ENCODE measurements at places on chromosomes 7 and 10.
A peak's percentile ranks its signal among the peaks of the same experiment; 100 is the strongest.

GRCh38 chr10:132849546-132850031 is 63.6 kb upstream of the NKX6-2 start:
- no peak for DNase-seq

DNA sequence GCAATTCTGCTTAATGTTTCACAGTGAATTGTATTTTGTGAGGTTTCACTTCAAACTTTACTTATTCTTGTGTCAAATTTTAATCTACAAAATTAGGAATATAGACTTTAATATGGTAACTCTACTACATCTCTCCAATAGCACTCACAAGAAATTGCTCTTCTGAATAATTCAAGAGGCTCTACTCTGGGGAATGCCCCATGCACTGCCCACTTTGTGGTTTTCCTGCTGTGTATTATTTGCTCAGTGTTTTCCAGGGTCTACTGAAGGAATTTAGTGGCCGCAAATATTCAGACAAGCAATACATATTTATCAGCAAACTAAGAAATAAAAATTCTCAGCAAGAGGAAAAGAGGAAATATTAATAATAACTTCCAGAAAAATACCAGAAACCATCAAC is 611.4 kb downstream of the TNS3 start:
- no peak for DNase-seq

- no peak for DNase-seq
These were observed 129.2 kb downstream of the CUL2 start for GRCh38 chr10:34960983-34961382.

GRCh38 chr10:4939224-4940072 is 23.8 kb upstream of the AKR1C1 start:
- no peak for DNase-seq

DNA sequence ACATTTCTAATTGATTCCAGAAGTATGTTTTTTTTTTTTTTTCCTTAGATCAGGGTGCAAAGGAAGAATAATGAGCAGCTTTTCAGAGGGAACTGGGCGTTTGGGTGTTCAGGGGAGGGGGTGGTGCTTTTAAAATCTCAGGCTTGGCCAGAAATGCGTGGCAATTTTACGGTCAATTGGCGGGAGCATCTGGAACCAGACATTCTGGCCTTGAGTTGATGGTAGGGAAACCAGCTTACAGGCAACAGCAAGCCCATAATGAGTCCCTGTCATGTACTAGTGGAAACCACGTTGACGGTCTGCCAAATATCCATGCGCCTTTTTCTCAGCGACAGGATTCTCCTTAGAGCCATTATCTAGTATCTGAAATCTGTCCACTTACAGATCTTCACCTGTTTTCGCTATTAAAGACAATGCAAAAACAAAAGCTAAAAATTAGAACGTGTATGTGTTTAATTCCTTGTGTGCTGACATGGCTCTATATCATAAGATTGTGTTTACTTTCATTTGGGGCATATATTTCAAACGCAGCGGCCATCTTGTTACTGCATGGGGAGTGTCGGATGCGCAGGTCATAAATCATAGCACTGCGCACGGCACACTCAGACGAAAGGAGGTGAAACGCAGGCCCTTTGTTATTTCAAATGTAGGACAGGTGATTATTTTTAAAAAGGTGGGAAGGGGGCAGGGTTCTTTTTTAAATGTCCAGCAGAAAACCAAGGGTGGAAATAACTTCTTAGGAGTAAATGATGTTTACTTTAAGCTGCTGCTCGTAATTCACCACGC is 209.2 kb downstream of the AGMO start:
- no peak for DNase-seq

DNA sequence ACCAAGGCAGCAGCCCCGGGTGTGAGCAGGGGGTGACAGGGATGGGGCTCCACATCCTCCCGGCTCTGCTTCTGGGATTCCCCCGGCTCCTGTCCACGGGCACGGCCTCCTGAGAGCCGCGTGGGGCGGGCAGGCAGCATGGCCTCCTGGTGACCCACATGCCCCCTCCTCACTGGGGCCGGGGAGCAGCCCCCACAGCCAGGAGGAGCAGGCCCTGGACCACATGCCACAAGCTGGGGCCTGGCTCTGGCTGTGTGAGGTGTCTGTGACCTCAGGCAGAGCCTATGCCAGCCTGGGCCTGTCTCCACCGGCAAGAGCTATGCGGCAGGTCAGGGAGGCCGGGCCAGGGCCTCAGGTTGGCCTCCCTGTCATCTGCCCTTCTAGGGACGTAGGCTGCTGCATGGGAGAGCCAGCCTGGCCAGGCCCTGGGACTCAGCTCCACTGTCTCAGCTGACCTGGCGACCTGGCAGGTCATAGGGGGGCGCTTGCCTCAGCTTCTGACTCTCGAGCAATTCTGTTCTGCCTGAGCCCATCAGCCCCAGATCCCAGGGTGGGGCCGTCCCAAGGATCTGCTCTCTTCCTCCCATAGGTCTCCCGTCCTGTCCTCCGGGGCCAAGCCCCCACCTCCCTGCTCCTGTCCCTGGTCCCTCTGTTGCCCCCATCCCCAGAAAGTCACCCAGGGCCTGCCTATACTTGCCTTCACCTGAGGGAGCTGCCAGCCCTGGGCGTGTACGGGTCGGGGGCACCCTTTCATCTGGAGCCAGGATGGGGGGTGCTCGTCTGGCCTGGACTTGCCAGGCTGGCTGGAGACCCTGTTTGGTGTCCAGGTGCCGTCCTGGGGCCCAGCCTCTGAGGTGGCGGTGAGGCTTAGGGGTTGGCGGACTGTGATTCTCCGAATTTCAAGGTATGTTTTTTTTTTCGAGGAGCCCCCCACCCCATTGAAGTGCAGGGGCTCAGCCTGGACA is 3.9 kb upstream of the TMEM184A start:
- DNase-seq = no peak

DNA sequence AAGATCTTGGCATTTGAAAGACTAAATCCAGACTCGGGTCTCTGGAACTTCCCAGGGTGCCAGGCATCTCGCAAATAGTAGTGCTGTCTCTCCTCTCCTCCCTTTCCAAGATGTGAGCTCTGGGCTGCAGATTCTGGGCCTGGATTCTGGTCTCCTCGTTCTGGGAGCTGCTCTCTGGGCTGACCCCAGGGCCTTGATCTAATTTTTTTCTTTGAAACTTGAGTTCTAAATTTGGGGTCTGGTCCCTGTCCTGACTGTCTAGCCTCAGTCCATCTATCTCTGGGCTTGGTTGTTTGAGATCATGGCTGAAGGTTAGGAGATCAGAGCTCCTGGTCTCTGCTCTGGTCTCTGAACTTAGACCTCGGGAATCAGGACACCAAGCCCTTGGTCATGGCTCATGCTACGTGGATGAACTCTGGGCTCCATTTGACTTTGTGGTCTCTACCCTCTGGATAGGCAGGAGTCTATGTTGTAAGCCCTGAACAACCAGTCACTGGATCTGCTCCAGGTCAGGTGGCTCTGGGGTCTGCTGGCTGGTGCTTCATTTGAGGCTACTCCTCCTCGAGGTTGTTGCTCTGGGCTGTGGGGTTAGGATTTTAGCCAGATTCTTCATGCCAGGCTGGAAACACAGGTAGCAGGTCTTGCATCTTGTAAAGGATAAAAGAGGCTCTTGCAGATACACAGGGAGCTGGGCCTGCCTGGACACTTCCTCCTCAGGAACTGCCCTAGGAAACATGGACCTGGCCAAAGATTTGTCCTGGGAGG is 8.0 kb upstream of the MBL2 start:
- no peak for DNase-seq

DNA sequence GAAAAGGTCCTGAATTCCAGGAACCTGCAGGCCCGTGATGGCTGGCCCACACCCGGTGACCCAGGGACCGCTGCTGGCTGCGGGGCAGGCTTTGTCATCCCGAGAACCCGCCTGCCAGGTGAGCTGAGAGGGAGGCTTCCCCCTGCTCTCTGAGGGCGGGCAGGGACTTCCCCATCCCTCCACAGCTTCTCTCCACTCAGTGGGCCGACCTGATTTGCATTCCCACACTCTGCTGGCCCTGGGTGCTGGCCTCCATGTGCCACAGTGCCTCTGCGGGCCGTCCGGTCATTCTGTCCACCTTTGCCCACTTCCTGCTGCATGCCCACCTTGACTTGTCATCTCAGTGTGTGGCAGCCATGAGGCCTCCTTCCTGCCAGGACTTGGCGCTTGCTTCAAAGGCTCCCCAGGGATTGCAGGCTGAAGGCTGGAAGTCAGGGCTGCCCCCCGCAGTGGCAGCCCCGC is 35.3 kb downstream of the PALD1 start:
- no peak for DNase-seq

DNA sequence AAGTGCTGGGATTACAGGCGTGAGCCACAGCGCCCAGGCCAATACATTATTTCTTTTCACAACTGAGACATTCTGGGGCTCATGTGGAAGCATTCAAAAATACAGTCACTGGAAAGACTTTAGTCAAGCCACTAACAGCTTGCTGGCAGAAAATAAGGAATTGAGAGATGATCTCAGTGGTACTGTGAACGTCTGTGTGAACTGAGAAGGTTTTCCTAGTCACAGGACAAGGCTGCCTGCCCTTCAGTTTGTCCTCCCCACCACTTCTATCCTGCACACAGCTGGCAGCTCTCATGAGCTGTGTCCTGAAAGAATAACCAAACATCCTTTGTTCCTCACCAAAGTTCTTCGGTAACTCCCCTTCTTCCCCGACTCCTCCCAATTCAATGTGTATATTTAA is 31.3 kb upstream of the ITGA8 start:
- DNase-seq = no peak

GRCh38 chr7:92260248-92260781 is 14.5 kb downstream of the ANKIB1 start:
- no peak for DNase-seq

- DNase-seq = no peak
These were observed 479.3 kb upstream of the PODXL start for GRCh38 chr7:132035517-132036362.

- no peak for DNase-seq
These were observed 85.1 kb upstream of the IGFBP3 start for GRCh38 chr7:46006212-46006611.

GRCh38 chr7:87060288-87060537 is 759 bp upstream of the ELAPOR2 start:
- DNase-seq = no peak

GRCh38 chr7:155590215-155591018 is 44.1 kb upstream of the CNPY1 start:
- peak; percentile 36 for DNase-seq

- DNase-seq = no peak
These were observed 124.9 kb downstream of the ELFN1 start for GRCh38 chr7:1794888-1795542.

DNA sequence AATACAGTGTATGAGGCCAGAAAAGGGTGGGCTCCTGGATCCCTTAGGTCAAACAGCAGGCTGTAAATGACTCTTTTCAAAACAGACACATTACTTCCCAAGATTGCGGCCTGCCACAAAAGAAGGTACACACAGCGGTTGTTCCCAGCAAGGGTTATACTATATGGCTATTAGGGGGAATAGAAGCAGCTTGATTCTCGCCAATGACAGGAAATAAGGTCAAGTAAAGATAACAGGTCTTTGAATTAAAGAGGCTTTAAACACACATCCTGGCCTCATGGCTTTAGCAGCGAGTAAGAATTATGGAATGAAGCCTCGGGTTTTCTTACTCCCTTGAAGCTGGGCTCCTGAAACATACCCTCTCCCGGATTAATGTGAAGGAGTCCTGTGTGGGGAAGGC is 58.3 kb downstream of the CYP26A1 start:
- no peak for DNase-seq

GRCh38 chr10:88505265-88505664 is 77.9 kb downstream of the RNLS start:
- DNase-seq = no peak

DNA sequence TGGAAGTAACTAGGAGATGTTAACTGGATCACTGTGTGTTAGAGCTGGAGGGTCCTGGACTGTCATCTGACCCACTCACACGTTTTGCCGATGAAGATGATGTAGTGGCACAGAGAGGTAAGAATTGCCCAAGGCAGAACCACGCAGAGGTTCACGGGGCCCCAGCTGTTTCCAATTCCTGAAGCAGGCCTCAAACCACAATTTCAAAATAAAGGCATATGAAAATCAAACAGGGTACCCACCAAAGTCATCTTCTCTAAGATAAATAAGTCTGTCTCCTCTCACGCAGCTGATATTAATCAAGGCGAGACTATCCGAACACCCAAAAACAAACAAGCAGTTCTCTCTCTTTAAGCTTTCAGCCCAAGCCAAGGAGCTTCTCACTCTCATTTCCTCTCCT is 113.3 kb upstream of the JCAD start:
- no peak for DNase-seq

DNA sequence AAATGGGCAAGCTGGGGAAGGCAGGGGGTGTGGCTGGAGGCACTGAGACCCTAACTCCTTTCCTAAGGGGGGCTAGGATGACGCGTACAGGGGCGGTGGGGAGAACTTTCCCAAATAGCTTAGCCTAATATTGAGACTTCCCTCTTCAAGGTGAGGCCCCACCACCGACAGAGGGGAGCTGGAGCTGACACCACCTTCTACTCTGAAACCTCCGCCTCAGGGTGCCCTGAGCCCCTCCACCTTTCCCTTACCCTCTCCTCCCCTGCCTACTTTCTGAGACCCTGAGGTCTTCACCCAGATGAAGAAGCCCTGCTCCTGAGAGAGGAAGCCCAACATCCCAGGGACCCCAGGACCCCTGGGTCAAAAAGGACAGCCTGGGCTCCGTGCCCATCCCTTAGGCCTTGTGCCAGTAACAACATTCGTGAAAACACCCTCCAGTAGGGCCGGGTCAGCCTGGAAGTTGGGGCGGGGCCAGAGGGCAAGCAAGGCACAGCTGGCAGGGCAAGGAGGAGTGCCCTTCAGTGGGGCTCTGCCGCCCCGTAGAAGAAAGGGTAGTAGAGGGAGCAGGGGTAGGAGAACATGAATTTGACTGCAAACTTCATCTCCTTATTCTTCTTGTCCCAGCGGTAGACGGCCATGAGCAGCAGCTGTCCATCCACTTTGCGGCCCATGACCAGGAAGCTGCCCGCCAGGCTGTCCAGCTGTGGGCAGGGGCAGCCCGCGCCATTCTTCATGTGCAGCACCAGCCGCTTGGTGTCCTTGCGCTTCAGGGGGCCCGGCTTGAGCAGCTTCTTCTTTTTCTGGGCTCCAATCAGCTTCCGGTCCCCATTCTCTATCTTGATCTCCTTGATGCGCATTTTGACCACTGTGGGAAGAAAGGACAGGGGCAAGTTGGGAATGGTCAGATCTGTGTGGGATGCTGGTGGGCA is 4.5 kb downstream of the SFRP5 start:
- no peak for DNase-seq

DNA sequence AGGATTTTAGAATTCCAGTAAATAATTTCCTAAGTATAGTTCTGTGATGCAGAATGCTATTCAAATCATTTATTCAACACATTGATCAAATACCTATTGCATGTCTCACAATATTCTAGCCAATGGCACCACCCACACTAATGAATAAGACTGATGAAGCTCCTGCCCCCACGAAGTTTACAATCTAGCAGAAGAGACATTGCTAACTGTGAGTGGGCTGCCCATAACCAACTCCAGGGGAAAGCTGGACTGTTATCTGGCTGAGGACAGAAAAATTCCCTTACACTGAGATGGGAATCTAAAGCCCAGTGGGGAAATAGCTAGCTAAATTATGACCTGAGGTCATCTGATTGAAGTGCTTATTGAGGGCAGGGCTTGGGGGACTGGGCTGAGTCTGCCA is 128.8 kb upstream of the LYZL2 start:
- no peak for DNase-seq
